Mucosa of descending colon (tissue), 3 donors: ENCODE measurements at places on chromosomes 5 and 9. TPM values are rescaled to one million over a fixed set of nuclear protein-coding genes. Genes with fewer than 3 reads are reported as not detected.

The STC2 gene
- total RNA-seq = 3.4 TPM

- DNase-seq = no peak
These were observed 2.3 kb downstream of the SPATA24 start for GRCh38 chr5:139401546-139401945.

The ACOT12 gene
- not detected for total RNA-seq

The LHX6 gene
- total RNA-seq = 5.1 TPM

- no peak for DNase-seq
These were observed 455.3 kb downstream of the RAB3C start for GRCh38 chr5:59037941-59038797.

- no peak for DNase-seq
These were observed 969.2 kb downstream of the CDH18 start for GRCh38 chr5:19018822-19019221.

- DNase-seq = no peak
These were observed 19.4 kb downstream of the PDCD1LG2 start for GRCh38 chr9:5529683-5530221.

The IFNA13 gene
- total RNA-seq = not detected

DNA sequence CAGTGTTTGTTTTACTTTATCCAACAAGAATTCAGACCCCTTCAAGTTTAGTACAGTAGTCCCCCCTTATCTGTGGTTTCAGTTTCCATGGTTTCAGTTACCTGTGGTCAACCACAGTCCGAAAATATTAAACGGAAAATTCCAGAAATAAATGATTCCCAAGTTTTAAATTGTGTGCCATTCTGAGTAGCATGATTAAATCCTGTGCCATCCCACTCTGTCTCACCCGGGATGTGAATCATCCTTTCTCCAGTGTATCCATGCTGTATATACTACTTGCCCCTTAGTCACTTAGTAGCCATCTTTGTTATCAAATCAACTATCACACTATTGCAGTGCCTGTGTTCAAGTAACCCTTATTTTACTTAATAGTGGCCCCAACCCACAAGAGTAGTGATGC, 153.8 kb upstream of the RASA1 start:
- no peak for DNase-seq

DNA sequence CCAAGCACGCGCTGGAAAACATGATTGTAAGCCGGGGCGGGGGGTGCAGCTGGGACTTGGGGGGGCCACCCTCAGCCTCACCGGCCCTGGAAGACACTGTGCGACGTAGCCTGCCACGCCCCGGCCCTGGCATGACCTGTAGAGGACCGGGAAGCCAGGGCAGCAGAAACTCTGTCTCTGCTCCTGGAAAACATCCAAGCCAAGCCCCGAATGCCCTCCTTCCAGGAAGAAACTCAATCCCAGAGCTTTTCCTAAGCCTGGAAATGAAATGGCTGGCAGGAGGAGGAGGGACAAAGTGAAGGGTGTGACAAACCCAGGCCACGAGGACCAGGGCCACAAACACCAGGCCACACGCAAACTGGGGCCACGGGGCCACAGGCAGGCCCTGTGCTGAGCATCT, 55.4 kb downstream of the KCNT1 start:
- no peak for DNase-seq

DNA sequence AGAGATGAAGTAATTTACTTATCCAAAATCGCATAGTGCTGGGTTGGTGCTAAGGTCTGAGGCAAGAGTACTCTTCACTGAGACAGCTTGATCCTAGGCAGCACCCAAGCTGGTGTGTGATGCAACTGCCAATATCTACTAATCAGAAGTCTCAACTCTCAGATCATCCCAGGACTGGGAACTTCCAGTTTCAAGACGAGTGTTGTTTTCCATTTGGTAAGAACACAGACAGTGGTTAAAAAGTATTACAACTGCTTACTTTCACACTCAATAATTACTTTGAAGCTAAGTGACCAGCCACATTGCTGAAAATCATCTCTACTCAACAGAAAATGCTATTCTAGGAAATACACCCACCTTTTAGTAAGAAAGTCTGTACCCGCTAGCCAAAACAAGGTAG, 45.3 kb downstream of the FBXW11 start:
- no peak for DNase-seq

DNA sequence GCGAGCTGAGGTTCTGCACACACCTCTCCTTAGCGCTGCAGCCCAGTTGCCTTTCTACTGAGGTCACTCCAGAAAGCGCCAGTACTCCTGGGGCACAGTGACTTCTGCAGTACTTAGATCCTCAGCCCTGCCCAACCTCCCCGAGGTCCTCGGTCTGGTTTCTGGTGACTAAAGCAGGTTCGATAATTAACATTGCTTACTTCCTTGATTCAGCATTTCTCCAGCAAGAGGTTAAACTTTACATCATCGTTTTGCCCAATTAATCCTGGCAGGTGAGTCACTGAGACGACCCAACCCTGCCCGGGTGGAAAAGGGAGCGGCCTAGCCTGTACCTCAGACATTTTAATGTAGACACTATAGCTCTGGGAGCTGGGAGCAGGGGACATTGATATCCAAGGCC, 77.6 kb downstream of the PLAC8L1 start:
- DNase-seq = peak; percentile 85

The PRXL2C gene
- 8.8 TPM for total RNA-seq

GRCh38 chr9:131252120-131252519, 24.2 kb downstream of the FAM78A start:
- DNase-seq = no peak

- no peak for DNase-seq
These were observed 3.6 kb downstream of the RIC1 start for GRCh38 chr9:5632540-5632939.

The ADAMTS12 gene
- total RNA-seq = 0.69 TPM

DNA sequence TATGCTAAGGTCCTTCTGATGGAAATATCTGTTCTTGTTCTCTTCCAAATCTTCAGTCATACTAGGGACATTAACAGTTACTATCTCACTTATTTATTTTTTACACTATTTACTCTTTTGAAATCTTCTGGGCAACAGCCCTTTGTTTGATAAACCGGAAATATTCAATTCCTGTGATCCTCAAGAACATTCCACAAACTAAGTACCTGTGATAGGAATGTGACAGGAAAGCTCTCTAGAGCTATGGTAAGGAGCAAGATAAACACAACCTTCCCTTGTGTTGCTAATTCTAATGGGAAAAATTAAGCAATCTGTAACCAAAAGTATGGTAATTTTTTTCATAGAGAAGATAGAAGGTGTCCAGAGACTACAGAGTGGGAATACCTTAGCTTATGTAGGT, 22.0 kb upstream of the ANKRD34B start:
- DNase-seq = no peak

The COL15A1 gene
- 4.2 TPM for total RNA-seq

GRCh38 chr5:74640954-74641734, 616 bp upstream of the ENC1 start:
- peak; percentile 95 for DNase-seq

DNA sequence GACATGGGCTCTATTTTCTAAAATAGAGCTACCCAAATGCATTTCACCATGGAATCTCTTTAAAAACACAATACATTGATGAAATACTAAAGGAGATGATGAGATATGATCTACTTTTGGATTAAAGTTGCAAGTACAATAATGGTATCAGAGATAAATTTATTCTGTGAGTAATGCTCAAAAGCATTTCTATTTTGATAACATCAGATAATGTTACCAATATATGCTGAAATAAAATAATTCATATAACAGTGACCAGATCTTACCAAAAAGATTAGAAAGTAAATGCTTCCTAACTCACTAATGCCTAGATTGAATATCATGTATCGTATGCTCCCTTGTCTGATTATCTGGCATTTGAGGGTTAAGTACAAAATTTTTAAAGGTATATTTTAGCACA, 761.8 kb upstream of the ZNF608 start:
- DNase-seq = no peak

The SCGB3A1 gene
- total RNA-seq = not detected

GRCh38 chr9:110146373-110146772, 61.6 kb downstream of the C9orf152 start:
- DNase-seq = no peak

The ELAVL2 gene
- total RNA-seq = 1.2 TPM

DNA sequence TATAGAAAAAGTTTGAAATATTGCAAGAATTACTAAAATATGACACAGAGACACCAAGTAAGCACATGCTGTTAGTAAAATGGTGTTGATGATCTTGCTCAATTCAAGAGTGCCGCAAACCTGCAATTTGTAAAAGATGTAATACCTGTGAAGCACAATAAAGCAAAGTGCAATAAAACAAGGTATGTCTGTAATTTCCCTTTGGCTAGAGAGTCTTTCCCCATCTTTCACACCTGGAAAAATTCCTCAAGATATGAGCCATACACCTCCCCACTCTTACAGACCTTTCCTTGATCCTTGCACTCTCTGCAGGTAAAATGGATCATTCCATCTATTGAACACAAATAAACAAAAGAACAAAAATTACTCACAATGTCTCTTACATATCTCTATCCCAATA, 597.8 kb downstream of the EFNA5 start:
- no peak for DNase-seq

DNA sequence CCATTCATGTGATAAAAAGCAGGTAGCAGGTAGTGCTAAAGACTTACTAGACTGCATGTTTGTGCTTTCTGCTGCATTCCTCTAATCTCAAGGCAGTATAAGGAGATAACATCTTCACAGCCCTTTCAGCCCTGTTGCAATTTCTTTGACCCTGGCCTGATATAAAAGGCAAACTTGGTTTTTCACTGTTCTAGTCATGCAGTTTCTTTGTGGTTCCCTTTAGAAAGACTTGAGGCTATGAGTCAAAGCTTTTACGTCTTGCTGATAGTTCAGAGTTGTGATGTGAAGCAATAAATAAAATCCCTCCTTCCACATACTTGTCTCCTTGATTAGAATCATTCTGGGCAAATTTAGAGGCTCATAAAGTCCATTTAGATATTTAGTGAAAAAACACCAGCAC, 88.6 kb upstream of the CDKN2B start:
- DNase-seq = no peak

The TAF11L5 gene
- not detected for total RNA-seq
